Effector memory CD4-positive, alpha-beta T cell (primary cell): ENCODE measurements at places on chromosomes 2 and 18.

GRCh38 chr2:160590664-160591063, 97.1 kb upstream of the RBMS1 start:
- no peak for DNase-seq
- H3K27me3 ChIP-seq = no peaks in the 10 kb centered on the region
- no peak overlapping the region for H3K4me3 ChIP-seq
- H3K4me1 ChIP-seq = no peaks in the 10 kb centered on the region

GRCh38 chr2:59761966-59762365, 791.5 kb downstream of the BCL11A start:
- no peaks in the 10 kb centered on the region for H3K4me1 ChIP-seq
- DNase-seq = no peak
- no peak overlapping the region for H3K27ac ChIP-seq
- no peak overlapping the region for H3K4me3 ChIP-seq
- H3K36me3 ChIP-seq = no peaks in the 10 kb centered on the region

DNA sequence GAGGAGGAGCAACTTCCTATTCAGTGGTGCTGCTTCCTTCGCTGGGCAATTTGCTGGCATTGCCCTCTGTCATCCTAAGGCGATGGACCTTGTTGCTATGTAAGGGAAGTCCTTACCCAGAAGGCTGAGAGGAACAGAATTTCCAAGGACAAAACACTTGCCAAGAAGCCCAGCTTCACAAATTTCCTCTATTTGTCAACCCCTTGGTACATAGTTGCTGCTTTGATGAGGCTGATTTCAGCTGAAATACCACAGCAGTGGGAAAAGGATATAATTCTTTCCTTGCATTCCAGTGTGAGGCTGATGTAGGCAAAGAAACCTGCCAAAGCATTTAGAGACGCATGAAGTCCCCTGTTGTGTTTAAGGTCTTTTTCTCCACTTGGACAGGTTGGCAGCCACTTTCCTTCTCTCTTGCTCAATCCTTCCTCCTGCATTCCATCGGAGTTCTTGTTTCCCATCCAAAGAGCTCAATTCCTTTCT, 16.4 kb upstream of the ST3GAL5 start:
- no peaks in the 10 kb centered on the region for H3K27me3 ChIP-seq
- no peaks in the 10 kb centered on the region for H3K36me3 ChIP-seq
- no peak overlapping the region for H3K4me3 ChIP-seq
- no peak for DNase-seq

DNA sequence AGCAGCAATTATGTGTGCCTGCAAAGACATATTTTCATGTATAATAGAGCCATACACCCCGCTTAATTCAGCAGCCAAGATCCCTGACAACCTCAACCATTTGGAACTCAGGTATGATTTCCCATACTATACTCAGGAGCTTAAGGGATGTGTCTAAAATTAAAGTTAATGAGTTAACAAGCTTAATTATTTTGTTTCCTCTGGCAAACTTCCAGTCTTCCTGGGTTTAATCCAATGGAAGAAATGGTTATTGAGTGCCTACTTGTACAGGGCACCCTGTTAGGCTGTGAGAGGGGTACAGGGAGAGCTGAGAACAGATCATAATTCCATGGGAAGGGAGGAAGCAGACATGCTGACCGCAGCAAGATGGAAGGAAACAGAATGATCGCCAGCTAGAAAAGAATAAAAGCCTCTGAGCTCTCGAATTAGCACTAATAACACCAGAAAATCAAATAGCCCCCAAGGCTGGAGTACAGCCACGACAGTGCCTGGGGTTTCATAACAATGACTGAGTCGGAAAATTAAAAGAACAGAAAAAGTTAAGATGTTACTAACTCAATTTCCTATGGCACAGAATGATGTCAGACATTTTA, 20.8 kb upstream of the CEP68 start:
- no peaks in the 10 kb centered on the region for H3K27me3 ChIP-seq
- no peak for DNase-seq
- no peak overlapping the region for H3K4me3 ChIP-seq
- H3K36me3 ChIP-seq = no peaks in the 10 kb centered on the region

DNA sequence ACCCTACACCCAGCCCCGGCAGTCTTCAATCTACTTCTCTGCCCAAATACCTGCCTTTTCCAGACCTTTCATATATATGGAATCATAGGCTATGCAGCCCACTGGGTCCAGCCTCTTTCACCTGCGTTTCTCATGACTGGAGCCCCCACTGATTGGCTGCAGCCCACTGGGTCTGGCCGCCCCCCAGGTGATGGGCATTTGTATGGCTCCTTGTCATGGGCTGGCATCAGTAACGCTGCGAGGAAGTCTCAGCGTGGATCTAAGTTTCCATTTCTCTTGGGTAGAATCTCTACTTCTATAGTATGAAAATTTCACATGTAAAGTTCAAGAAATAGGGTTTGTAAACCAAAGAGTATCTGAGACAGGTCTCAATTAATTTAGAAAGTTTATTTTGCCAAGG, 281.9 kb downstream of the NDUFA10 start:
- H3K4me3 ChIP-seq = no peak overlapping the region
- H3K27ac ChIP-seq = no peak overlapping the region
- no peaks in the 10 kb centered on the region for H3K27me3 ChIP-seq

DNA sequence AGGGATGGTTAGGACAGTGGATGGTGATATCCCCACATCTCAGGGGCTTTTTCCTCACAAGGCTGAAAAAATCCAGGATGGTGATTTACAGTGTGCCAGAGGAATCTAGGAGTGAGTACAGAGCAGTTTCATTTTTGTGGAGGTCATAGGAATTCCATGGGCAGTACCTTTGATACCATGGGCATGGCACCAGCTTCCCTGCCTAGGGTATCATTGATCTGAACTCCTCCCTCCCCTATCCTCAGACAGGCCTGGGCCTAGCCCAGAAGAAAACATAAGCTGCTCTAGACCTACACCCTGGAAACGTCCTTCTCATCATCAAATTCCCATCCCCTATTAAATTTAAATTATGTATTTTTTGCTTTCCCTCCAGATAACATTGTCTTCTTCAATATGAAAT, 136.3 kb upstream of the KLHL29 start:
- no peaks in the 10 kb centered on the region for H3K4me1 ChIP-seq
- H3K4me3 ChIP-seq = no peak overlapping the region
- no peaks in the 10 kb centered on the region for H3K27me3 ChIP-seq

DNA sequence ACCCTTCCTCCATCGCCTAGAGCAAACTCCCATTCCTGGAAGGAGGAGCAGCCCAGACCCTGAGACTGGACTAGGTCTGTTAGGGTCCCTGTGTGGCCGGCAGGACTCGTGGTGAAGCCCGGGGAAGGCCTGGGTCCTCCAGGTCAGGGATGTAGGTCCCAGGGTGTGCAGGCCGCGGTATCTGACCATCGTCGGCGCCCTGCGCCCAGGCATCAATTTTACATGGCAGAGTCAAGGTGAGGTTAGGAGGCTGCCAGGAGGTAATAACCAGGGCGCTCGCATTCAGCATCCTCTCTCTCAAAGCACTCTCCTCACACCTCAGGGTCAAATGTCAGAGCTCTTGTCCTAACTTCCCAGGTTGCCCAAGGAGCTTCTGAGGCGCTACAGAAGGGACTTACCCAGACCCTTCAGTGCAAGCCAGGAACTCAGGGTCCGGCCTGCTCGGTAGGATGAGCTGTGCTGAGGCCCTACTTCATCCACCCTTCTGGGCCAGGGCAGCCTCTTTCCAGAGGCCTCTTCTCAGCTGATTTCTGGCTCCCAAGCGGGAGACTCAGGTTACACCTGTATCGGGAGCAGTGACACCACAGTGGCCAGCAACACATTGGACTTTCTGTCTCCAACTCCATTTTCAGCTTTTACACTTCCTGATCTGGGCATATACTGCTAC, 628 bp downstream of the SH2D6 start:
- DNase-seq = no peak
- H3K4me3 ChIP-seq = peak overlapping the region; percentile 97
- H3K36me3 ChIP-seq = no peaks in the 10 kb centered on the region

GRCh38 chr18:53458944-53459580, 765.4 kb downstream of the MBD2 start:
- DNase-seq = no peak
- no peaks in the 10 kb centered on the region for H3K36me3 ChIP-seq
- no peaks in the 10 kb centered on the region for H3K27me3 ChIP-seq
- H3K27ac ChIP-seq = no peak overlapping the region
- H3K4me1 ChIP-seq = no peaks in the 10 kb centered on the region

- H3K4me3 ChIP-seq = no peak overlapping the region
- DNase-seq = no peak
- no peaks in the 10 kb centered on the region for H3K4me1 ChIP-seq
- no peaks in the 10 kb centered on the region for H3K36me3 ChIP-seq
- no peaks in the 10 kb centered on the region for H3K27me3 ChIP-seq
Measured at GRCh38 chr2:33318456-33318855, 158.0 kb upstream of the RASGRP3 start.
